ENCODE measurements at places on chromosomes 5 and 9.

- DNase-seq = no peak
Observed at GRCh38 chr5:135641734-135642487, 63.1 kb upstream of the CXCL14 start.

- DNase-seq = peak; percentile 30
Observed at GRCh38 chr9:21668516-21668915, 133.9 kb upstream of the MTAP start.

GRCh38 chr9:2213830-2214468 is 198.8 kb downstream of the SMARCA2 start:
- DNase-seq = no peak

DNA sequence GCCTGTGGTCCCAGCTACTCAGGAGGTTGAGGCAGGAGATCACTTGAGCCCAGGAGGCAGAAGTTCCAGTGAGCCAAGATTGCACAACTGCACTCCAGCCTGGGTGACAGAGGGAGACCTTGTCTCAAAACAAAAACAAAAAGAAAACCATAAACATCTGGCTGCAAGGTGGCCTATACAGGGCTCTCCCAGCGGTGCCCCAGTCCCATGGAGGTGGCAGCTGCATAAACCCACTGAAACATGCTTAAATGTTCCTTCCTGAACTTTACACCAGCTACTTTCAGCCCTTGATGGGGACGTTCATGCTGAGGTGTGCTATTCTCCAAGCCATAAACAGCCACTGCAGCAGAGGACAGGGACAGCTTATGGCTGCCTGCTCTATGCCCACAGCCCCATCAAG is 35.6 kb downstream of the DROSHA start:
- no peak for DNase-seq

- no peak for DNase-seq
Observed at GRCh38 chr5:80799041-80799440, 144.3 kb upstream of the DHFR start.

GRCh38 chr5:66993882-66994281 is 202.7 kb downstream of the CD180 start:
- DNase-seq = no peak

DNA sequence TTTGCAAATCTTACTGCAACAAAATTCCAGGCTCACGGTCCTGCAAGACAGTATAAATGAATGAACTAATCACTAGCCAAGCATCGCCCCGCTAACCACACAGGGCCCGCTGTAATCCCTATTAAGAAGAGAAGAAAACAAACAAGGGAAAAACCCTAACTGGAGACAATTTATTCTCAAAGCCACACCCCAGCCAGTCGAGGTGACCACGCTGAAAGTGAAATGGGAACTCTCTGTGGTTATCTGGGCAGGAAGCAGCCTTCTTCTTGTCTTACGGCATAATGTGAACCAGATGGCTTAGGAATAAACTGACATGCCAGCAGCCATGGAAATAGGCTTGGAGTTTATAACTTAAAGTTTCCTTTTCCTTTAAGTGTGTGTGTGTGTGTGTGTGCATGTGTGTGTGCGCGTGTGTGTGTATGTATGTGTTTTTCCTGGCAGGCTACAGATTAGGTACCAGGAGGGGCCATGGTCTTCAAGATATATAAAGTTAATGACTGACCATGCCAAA is 120.2 kb downstream of the SEMA6A start:
- DNase-seq = no peak

DNA sequence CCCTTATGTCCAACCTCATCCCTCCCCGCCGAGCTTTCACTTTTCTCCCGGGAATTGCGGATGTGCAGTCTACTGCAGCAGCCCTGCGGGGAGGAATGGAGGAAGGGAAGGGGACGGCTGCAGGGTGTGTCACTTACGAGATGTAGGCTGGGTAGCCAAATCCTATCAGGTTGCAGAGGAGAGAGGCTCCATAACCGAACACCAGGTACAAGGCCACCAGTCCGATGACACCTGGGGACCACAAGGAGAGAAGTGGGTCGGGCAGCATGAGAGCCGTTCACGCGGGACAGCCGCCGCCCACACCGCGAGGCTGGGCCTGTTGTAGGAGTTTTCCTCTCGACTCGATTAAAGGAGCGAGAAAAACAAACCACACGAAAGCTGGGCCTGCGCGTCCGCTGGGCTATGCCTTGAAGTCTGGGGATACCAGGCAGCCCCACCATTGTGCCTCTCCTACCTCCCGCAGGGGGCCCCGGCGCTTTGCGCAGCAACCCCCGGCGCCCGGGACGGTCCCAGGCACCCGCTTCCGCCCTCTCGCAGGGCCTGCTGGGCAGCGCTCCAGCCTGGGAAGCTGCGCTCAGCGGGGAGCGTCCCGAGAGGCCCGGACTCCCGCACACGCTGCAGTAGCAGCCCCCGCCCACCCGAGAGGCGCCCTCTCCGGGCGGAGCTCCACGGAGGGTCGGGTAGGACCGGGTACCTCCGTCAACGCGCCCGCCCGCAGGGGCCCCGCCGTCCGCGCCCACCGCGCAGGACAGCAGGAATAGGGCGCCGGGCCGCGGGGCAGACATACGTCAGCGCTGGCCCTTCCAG is 798 bp downstream of the REEP5 start:
- DNase-seq = peak; percentile 42

- no peak for DNase-seq
Observed at GRCh38 chr5:175460126-175460525, 16.1 kb upstream of the DRD1 start.

- DNase-seq = no peak
Observed at GRCh38 chr5:142982821-142983200, 212.6 kb downstream of the ARHGAP26 start.

- no peak for DNase-seq
Observed at GRCh38 chr5:160635046-160635445, 213.4 kb downstream of the PTTG1 start.

- no peak for DNase-seq
Observed at GRCh38 chr5:89769975-89770374, 639.6 kb downstream of the CETN3 start.

DNA sequence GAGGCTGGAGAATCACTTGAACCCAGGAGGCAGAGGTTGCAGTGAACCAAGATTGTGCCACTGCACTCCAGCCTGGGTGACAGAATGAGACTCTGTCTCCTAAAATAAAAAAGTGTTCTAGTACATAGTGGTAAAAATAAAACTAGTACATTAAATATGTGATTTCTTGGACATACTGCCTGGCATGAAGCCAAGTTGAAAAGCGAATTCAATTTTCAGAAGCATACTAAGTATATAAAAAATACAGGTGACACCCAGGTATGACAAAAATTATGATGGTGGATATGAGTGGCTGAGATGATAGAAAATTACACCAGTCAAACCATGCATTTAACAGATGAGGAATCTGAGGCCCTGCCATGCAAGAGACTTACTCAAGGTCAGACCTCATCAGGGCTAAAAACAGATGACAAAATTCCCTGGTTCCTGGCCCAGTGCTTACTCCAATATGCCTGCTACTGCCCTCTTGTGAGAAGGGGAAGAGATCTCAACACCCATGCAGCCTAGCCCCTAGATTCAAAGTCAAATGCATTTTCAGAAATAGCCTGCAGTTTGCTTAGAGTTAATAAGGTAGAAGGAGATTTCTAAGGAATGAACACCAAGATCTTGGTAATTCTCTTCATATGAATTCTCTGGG is 46.6 kb upstream of the GNPDA1 start:
- DNase-seq = no peak

- no peak for DNase-seq
Observed at GRCh38 chr9:98923451-98924123, 20.1 kb upstream of the COL15A1 start.

- DNase-seq = no peak
Observed at GRCh38 chr9:116042321-116042720, 111.3 kb upstream of the PAPPA start.

DNA sequence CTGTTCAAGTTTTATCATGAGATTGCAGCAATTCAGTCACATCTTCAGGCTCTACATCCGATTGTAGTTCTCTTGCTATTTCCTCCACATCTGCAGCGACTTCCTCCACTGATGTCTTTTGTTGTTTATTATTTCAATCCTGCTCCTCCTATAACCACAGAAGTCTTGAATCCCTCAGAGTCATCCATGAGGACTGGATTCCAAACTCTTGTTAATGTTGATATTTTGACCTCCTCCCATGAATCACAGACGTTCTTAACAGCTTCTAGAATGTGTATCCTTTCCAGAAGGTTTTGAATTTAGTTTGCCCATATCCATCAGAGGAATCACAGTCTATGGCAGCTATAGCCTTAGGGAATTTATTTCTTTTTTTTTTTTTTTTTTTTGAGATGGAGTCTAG is 3.6 kb downstream of the FBXO38 start:
- no peak for DNase-seq

DNA sequence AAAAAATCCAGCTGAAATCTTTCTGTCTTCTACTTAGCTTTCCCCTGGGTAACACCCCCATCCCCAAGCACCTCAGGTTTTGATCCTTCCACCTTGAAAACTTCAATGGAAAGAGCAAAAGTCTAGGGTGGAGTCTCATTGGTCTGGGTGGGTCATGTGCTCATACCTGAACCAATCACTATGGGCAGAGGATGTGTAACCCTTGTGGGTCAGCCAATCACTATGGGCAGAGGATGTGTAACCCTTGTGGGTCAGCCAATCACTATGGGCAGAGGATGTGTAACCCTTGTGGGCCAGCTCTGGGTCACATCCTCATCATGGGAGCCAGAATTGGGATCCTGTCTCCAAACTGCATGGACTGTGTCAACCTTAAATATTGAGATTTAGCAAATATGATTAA is 18.5 kb downstream of the NAIF1 start:
- no peak for DNase-seq

- no peak for DNase-seq
Observed at GRCh38 chr5:162190-162564, 29.1 kb upstream of the LRRC14B start.

DNA sequence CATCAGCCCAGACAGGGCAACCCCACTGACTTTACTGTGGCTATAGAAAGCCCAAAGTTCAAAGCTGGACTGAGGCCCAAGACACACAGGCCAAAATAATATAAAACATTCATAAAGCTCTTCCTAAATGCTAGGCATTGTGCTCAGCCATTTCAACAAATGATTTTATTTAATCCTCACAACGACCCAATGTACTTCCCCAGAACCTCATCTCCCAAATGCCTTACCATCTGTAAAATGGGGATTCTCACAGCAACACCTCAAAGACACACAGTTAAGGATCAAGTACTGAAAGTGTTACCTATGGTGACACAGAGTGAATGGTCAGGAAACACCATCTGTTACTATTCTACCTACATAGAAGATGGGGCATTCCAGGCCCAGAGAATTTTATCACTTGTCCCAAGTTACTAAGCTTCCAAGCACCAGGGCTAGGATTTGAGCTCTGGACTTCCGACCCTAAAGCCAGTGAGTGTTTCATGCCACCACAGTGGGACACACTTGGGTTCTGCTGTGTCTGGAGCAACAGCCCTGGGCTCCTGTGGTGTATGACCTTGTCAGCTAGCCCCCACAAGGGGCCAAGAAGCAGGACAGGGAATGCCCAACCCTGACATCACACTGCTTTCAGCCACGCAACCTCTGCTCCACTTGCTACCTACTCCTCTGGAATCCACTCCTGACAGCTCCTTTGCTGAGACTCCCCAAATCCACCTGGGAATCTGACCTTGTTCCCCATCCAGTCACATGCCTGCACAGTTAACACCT is 15.1 kb downstream of the SHB start:
- DNase-seq = no peak

GRCh38 chr9:136631038-136632000 is 31.4 kb upstream of the EGFL7 start:
- no peak for DNase-seq

- DNase-seq = no peak
Observed at GRCh38 chr5:584846-585245, 27.3 kb upstream of the CEP72 start.

DNA sequence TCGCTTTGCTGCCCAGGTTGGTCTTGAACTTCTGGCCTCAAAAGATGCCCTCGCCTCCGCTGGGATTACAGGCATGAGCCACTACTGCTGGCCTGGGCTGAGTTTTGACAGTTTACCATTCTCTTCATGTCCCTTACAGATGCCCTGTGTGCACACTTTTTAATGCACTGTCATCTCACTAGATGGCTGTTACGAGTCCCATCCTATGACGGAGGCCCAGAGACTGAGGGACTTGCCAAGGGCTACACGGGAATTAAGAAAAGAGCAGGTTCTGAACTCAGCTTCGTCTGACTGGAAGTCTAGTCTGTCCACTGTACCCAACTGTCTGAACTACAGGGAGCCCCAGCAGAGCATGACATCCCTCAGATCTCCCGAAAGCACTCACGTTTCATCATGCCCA is 63.9 kb downstream of the ARHGEF37 start:
- DNase-seq = no peak

DNA sequence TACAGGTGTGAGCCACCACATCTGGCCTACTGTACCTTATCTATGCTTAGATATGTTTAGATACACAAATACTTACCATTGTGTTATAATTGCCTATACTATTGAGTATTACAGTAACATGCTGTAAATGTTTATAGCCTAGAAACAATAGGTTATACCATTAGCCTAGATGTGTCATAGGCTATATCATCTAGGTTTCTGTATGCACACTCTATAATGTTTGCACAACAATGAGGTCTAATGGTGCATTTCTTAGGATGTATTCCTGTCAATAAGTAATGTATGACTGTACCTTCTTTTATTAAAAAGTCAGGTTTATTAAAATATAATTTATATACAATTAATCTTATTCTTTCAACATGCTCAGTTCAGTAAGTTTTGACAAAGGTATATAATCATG is 683.1 kb downstream of the LRRC70 start:
- no peak for DNase-seq

DNA sequence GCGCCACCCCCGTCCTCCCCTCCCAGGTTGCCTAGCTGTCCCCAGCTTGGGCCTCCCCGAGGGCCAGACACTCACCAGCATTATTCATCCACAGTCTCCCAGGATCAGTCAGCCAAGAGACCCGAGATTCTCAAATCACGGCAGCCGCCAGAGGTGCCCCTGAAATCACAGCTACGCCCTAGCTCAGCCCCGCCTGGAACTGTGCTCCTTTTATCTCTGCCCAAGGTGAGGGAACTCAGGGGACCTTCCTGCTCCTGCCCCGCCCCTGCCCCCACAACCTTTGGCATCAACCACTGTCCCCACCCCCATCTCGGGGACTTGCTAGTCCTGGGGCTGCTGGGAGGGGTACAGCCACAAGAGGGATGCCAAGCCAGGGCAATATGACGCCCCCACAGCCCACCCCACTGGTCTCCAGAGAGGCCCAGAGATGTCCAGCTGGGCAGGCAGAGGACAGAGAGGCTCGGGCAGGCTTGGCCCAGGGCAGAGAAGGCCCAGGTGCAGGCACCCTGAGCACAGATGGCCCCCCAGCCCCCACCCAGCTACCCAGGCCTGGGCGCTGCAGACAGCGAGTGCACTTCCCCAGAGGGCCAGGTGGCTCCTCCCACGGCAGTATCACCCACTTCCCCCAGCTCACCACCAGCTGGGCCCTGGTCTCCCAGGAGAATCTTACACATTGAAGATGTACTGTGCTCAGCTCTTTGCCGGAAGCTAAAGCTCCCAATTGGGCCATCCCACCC is at the start of gene FUT7:
FUT7 (minus strand) TSS at position 185 of the 737 bp plus-strand sequence; CDS start at position 88, 97 bp downstream.
- no peak for DNase-seq
